ENCODE measurements at places on chromosomes 7 and 10.

- no peak for DNase-seq
Measured at GRCh38 chr10:122882766-122883165, 3.4 kb upstream of the FAM24B start.

GRCh38 chr7:2269991-2270460 is 28.0 kb downstream of the NUDT1 start:
- DNase-seq = no peak

DNA sequence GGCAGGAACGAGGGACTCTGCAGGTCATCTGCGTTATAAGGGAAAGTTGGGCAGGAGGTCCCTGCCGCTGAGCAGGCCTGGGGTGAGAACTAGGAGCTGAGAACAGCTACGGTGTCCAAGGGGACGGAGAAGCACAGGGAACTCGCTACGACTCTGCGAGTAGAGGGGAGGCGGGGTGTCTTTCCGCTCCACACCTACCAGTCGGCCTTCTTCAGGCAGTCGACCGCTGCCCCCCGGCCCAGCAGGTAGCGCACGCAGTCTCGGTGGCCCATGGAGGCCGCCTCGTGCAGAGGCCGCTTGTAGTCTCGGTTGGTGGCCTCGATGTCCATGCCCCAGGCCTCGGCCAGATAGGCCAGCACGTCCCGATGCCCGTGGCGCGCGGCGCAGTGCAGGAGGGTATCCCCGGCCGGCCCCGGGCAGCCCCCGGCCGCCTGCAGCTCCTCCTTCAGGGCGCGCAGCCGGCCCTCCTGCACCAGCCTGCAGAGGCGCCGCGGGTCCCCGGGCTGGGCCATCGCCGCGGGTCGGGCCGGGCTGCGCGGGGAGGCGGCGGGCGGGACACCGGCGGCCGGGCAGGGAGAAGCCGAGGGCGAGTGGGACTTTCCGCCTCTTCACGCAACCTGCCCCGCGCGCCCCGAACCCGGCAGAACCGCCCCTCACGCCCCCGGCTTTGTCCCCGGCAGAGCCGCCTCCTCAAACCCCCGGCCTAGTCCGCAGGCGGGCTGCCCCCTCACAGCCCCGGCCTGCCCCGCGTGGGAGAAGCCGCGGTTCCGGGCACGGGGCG is 660 bp downstream of the ANKRD16 start:
- DNase-seq = no peak

- no peak for DNase-seq
Measured at GRCh38 chr7:85292908-85293576, 106.2 kb upstream of the SEMA3D start.

- no peak for DNase-seq
Measured at GRCh38 chr7:128961030-128961659, 23.4 kb downstream of the IRF5 start.

GRCh38 chr7:30997316-30997715 is 33.6 kb downstream of the GHRHR start:
- no peak for DNase-seq

- no peak for DNase-seq
Measured at GRCh38 chr10:63788152-63788821, 267.1 kb downstream of the REEP3 start.

GRCh38 chr10:130493446-130494145 is 357.4 kb downstream of the GLRX3 start:
- DNase-seq = no peak

DNA sequence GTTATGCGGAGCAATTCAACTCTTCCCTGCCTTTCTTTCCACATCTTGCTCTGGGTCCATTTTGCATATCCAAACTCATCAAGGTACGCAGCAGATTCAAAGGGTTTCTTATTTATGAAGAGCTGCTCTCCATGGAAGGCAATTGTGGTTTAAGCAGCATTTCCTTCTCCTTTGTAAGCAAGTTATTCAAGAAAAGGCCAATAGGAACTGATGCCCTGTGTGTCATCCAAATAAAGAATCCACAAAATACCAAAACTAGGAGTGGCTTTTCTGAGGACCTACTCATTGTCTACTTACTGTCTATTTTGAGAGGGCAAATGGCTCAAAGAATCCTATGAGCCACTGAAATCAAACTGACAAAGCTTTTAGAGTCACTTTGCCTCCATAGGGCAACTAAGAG is 253.1 kb downstream of the PTEN start:
- DNase-seq = no peak

GRCh38 chr10:48900371-48900801 is 39.3 kb downstream of the LRRC18 start:
- no peak for DNase-seq

DNA sequence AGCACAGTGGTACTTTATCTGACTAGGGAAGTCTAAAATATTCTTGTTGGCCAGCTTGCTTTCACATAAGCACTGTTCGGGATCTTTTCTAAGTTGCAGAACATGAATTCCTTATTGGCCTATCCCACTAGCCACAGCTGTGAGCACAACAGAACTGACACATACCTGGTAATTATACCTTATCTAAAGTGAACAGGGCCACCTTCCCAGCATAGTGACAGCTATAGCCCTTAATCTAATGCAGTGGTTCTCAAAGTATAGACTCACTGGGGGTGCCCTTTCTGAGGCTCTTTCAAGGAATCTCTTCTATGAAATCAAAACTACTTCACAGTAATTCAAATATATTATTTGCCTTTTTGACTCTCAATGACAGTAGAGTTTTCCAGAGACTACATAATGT is 184.7 kb upstream of the KAT6B start:
- DNase-seq = no peak

- DNase-seq = no peak
Measured at GRCh38 chr10:31580646-31581045, 261.6 kb downstream of the ZEB1 start.

- DNase-seq = no peak
Measured at GRCh38 chr7:121156825-121157224, 168.3 kb downstream of the CPED1 start.

GRCh38 chr10:29681676-29682448 is 47.1 kb upstream of the SVIL start:
- no peak for DNase-seq
